ENCODE measurements at places on chromosomes 16 and 17.

DNA sequence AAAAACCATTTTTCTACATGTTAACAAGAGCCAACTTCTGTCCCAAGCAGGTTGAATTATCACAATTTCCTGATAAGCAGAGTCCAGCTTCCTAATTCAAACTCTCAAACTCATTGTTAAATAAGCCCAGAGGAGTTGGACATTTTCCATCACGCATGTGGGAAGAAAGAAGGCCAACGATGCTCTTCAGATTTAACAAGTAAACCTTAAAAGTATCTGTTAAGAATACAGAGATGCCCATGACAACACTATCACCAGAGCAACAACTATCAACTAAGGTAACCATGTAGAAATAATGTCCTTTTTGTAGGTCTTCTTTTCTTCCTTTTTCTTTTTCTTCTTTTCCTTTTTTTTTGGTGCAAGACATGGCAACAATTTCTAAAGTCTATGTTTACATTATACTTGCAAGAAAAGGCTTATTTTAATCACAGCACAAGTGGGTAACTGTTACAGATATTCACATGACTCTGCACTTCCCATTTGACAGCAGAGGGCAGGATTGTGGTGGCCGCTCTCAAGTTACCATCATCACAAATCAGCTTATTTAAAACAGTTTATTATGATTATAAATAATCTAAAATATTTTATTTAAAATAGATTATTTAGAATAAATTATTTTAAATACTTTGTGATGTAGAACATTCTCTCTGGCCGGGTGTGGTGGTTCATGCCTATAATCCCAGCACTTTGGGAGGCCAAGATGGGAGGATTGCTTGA lies 35.7 kb upstream of the DHRS7B start:
- DNase-seq, result no peak

GRCh38 chr17:44780161-44780560 lies 21.4 kb downstream of the ADAM11 start:
- no peak for DNase-seq

DNA sequence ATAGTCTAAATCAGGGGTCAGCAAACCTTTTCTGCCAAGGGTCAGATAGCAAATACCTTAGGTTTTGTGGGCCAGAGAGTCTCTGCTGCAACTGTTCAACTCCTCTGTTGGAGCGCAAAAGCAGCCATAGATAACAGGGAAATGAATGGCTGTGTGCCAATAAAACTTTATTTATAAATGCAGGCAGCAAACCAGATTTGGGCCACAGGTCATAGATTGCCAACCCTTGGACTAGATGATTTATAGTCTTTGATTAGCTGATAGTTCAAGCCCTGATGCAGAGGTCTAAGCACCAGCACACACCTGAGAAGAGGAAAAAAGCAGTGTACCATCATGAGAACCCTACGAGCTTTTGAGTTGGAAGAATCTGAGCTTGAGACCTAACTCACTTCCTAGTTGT lies 86.0 kb upstream of the DYNLRB2 start:
- DNase-seq, result no peak

DNA sequence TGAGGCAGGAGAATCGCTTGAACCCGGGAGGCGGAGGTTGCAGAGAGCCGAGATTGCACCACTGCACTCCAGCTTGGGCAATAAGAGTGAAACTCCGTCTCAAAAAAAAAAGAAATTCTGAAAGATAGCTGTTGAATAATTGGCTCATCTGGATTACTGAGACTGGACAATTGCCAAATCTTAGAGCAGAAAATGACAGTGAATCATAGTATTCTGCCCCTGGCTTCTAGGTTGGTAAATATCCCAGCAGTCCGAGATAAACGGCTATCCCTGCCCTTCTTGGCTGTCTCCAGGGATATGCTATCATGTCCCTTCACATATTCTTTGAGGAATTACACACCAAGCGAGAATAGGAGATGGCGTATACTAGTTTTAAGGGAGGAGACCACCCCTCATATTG lies 35.5 kb upstream of the METTL16 start:
- no peak for DNase-seq

DNA sequence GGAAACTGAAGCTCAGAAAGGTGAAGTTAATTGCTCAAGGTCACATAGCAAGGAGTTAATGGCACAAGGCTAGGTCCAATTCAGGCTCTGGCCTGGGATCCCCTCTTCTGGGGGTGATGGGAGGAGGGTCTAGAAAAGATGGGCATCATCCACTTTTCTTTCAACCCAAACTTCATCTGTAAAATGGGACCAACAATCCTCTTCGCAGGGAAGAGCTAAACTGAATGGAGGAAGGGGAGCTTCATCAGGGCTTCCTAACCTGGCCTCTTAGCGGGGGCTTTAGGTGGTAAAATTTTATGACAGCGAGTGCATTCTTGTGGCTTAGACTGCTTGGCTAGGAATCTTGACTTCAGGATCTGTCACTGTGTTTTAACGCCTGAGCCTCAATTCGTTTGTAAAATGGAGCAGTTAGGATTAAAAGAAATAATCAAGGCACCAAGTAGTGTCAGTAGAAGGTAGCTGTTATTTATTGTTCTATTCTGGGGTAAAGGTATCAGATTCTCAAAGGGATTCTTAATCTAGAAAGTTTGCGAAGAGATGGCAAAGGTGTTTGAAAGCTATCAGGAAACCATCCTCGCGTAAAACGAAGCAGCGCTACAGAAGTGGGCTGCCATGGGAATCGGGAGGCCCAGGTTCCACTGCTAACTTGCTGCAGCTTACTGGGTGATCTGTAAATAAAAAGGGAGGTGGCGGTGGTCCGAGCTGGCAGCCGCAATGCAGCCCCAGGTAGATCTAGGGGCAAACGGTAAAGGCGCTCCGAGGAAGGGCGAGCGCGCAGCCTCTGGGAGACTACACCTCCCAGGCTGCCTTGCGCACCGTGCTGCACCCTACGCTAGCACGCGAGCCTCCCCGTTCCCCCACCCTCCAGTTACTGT lies 1.5 kb upstream of the SRCAP start:
- peak; percentile 98 for DNase-seq

GRCh38 chr17:21140911-21141310 lies 14.1 kb downstream of the DHRS7B start:
- DNase-seq, result no peak

- no peak for DNase-seq
These were observed 1713.9 kb downstream of the TP53TG3F start for GRCh38 chr16:35173295-35173694.

- DNase-seq, result peak; percentile 15
These were observed 16.2 kb upstream of the NAGLU start for GRCh38 chr17:42519546-42520491.

DNA sequence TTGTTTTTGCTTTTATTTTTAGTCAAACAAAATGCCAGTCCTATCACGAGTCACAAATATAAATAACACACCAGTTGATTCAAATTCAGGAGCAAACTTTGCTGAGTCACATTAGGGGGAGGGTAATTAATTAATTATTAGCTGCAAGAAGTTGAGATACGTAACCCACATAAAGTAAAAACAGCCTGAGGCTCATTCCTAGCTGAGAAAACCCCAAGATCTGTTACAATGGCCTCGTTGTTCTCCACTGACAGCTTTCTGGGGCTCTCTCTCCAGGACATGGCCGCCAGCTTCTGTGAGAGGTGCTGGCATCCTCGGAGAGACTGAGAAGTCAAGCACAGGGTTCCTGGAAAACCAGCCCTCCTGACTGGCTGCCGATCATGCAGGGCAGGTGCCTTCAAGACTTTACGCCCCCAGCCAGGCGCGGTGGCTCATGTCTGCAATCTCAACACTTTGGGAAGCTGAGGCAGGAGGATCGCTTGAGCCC lies 11.1 kb downstream of the RAB40B start:
- no peak for DNase-seq

- DNase-seq, result peak; percentile 14
These were observed 11.6 kb upstream of the GP1BA start for GRCh38 chr17:4920351-4921048.

DNA sequence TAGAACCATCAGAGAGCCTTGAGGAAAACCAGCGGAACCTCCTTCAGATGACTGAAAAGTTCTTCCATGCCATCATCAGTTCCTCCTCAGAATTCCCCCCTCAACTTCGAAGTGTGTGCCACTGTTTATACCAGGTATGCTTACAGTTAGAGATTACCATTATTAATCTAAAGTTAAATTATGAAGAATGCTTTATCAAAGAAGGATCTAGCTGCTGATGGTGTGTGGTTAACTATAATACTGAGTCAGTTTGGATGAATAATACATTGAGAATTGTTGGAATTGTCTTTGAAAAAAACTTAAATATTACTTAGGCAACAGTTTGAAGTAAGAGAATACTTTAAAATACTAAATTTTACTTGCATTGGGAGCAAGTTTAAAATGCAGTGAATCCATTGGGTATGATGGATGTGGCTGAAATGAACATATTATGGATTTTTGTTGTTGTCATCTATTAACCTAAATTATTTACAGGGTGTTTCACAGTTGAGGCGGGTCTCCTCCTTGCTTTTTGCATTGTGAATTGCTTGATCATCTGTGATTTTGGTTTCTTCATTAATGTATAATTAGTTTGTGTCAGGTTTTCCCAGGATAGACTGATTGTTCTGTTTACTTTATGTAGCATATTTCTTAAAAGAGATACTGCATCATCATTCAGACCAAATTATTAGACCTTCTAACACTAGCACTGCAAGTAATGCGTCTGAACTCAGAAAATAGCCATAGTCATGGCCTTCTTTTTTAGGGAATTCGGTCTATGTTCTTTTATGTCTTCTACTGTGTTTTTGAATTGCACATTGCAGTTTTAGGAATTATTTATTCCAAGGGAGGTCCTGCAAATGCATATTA lies 47.8 kb downstream of the OMG start:
- no peak for DNase-seq

DNA sequence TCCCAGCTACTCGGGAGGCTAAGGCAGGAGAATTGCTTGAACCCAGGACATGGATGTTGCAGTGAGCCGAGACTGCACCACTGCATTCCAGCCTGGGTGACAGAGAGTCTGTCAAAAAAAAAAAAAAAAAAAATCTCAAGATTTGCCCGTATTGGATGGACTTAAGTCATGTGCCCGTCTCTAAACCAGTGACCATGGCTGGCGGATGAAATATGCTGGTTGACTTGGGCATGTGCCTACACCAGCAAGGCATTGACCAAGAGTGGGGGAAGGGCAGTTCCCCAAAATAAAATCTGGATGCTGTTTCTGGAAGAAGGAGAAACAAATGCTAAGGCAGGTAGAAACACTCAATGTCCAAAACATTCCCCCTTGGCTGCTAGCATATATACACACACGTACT lies 21.5 kb upstream of the COL1A1 start:
- no peak for DNase-seq

Measured in bone marrow (tissue), 2 donors.